ENCODE measurements at places on chromosomes 2 and 18.

DNA sequence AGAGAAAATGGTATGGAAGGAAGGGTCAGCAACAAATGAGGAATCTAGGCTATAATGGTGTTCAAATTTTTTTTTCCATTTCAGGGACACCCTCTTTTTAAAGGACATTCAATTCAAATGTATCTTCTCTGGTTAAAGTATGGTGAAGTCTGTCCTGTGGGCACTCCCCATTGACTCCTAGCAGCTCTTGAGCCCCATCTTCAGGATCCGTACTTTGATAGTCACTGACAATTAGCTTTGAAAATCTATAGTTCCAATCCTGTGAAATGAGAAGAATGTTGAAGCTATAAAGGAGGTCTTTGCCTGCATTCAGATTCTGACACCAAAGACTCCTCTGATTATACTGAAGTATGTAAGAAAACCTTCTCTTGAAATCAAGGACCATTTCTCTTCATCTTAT lies 43.3 kb downstream of the KCNH7 start:
- no peak for DNase-seq

DNA sequence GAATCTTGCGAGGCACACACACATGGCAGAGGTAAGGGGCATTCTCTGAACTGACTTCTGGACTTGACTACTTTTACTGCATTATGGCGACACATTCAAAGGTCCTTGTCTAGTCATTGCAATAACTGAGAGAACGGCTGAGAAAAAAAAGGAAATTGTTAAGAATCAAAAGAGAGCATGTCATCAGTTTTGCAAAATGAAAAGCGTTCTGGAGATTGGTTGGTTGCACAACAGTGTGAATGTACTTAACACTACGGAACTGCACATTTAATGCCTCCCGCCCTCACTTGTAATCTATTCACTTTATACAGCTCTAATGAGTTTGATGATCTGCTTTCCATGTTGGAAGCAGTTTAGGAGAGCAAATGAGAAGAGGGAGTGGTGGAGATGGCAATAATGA lies 68.5 kb upstream of the NFU1 start:
- no peak for DNase-seq

DNA sequence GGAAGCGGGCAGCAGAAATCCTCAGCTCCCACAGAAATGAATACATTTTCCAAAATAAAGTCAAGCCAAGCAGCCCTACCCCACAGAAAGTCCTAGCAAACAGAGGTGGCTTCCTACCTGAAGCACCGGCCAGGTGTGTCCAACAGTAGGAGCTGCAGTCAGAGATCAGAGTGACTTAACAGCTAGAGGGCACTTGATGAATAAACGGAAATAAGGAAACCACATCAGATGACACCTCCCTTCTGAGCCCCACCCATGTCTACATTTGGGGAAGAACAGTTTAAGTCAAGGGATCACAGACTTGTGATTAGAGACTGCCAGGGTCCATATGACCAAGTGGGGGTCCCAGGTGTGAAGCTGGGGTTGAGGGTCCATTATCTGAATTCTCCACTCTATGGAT lies at the start of gene CXCR1:
Gene CXCR1, minus strand, starts transcription at position 172 of the 400 bp plus-strand sequence. CDS start 1,751 bp downstream, outside the sequence.
- DNase-seq: no peak

- no peak for DNase-seq
Measured at GRCh38 chr2:33363325-33364298, 112.8 kb upstream of the RASGRP3 start.

DNA sequence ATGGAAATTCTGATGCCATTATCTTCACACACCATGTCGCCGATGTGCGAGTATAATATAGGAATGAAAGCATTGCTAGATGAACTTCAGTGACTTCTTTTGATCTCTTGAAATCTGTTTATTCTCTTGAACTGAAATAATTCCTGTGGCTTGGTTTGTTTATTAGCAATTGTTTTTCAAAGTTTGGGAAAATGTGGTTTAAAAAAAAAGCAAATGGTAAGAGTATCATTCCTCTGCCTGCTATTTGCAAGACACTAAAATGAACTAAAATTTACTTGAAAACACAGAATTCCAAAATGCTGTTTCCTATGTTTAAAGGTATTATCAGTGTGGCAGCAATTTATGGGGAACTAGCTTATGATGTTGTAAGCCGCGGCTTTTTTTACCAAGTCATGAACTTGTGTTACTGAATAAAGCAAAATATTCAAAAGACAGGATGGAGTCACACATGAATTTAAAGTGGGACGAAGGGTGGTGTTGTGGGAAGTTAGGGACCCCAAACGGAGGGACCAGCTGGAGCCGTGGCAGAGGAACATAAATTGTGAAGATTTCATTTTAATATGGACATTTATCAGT lies 96.4 kb downstream of the COLEC12 start:
- no peak for DNase-seq

All from HuH-7.5 (cell line).